ENCODE measurements at places on chromosomes 5 and 9.

GRCh38 chr5:146906803-146907202 lies 28.2 kb upstream of the PPP2R2B start:
- no peak for DNase-seq

DNA sequence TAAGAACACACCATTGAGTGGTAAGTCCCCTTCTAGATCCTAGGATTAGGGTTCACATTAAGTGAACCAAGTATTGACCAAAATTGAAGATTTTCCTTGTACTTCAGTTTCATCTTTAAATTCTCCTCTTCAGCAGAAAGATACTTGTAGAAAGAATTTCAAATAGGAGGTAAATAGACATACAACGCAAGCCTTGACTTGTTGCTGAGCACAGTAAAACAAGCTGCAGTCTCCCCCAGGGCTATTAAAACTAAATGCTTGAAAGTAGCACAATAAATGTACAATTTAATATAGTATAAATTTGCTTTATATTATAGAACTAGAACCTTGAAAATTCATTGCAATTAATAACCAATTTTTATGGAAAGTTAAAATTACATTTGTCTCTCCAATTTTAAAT lies 170.1 kb upstream of the TARS1 start:
- DNase-seq, result no peak

DNA sequence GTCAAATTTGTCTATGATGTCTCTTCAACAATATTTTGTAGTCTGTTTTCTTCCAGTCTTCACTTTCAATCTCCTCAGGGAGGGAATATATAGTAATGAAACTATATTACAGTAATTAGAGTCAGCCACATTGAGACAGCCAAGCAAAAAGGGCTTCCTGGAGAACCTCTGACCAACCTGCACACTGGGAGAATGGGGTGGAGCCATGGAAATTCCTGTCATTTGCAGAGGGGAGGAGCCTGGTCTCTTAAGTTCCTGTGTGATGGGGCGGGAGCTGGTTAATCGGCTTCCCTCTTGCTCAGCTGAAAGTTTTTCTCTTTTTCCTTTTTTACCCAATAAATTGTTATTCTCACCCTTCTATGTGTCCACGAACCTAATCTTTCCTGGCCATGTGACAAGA lies 1220.0 kb downstream of the PTPRD start:
- no peak for DNase-seq

DNA sequence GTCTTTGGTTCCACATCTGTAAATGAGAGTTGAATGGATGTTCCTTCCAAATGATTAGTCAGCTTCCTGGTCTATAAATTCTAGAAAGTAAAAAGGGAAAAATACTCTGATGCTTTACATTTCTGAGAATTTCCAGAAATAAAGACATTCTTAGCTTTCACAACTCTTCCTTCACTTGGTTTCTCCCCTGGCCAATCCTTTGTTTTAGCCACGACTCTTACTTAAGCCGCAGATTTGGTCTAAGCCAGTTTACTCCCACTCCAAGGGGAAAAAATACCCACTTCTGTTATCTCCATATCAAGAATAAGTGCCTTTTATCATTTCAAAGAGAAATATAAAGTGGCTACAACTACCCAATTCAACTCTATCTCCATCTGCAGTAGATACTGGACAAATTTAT lies 29.7 kb downstream of the PWWP2A start:
- DNase-seq, result no peak

DNA sequence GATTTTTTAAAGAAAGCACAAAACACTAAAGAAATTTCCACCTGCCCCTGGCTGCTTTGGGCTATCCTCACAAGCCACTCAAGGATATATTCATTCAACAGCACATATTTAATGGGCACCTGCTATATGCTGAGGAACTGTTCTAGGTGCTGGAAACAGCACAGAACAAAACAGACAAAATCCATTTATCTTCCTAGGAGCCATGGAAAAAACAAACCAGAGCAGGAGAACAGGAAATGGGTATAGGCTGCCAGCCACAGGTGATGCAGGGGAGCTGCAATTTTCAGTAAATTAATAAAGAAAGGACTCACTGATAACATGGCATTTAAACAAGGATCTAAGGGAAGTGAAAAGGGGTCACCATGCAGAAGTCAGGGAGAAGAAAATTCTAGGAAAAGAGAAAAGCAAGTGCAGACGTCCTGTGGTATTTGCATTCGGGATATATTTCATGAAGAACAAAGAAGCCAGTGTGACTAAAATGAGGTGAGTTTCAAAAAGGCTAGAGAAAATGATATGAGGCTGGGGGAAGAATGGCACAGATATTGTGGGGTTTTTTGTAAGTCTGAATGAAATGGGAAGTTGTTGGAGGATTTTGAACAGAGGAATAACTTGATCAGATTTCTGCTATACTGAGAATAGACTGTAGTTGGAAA lies 152.2 kb downstream of the ADAMTSL1 start:
- no peak for DNase-seq

DNA sequence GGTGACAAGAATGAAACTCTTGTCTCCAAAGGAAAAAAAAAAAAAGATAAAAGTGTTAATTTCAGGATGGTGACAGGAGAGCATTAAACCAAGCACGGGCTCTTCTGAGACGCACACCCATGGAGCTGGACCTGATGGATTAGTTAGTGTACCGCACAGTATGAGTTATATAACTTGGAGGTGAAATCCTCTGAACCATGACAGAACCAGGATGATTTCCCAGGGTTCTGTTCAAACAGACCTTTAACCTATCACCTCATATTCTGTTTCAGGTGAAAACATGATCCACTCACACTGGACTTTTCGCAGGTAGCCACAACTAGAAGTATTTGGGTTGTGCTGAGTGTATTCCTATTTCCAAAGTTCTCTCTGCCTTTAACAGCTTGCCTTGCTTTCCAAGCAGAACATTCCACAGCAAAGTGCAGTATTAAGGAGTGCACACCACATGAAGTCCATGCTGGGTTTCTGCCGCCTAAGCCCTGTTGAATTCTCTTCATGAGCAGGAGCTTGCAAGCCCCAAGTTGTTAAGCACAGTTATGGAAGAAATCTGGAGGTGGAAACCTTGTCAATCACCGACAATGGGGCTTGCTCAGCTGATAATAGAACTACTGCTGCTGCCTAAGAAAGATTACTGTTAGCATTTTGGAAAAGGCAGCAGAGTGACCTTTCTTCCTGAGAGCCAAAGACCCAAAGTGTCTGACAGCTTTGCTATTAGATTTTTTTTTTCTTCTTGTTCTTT lies 461.7 kb downstream of the TLE1 start:
- no peak for DNase-seq
